ENCODE measurements at places on chromosomes 3 and 15.

GRCh38 chr3:125605756-125606155 lies 10.5 kb upstream of the OSBPL11 start:
- no peak for DNase-seq

- peak; percentile 63 for DNase-seq
Observed at GRCh38 chr15:63156755-63157117, 541 bp downstream of the RPS27L start.

DNA sequence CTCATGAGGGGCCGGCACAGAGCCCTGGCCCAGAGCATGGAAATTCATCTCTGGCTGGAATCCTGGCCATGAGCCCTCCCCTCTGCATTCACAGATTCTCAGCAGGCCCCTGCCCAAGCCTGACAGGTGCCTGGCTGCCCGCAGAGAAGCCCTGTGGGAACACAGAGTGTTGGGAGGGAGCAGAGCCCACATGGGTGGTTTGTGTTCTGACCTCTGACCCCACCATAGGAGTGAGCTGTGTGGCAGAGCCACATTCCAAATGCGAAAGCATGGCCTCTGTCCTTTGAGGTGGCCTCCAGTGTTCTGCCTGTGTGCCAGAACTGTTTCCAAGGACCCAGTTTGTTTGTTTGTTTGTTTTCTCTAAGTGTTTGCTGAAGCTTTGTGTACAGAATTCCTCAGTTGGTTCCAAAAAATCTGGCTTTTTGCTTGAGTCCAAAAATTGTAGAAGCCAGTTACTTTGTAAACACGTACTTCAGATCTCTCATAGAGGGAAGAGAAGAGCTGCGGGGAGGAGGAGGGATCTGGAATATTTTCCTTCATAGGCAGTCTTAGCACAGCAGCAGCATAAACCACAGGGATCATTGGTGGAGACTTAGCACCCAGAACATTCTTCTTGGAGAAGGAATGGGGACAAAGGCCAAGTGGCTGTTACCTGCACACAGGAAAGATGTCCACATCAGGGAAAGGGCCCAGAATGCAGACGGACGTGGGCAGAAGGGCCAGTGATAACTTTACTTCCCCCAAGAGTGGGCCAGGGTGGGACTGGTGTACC lies 36.0 kb downstream of the GRAMD2A start:
- DNase-seq, result no peak

GRCh38 chr3:130979117-130979516 lies 47.5 kb downstream of the ASTE1 start:
- DNase-seq, result no peak

GRCh38 chr15:53272116-53272515 lies 482.0 kb upstream of the ONECUT1 start:
- DNase-seq, result no peak

GRCh38 chr3:143507735-143508580 lies 340.3 kb downstream of the SLC9A9 start:
- peak; percentile 10 for DNase-seq

DNA sequence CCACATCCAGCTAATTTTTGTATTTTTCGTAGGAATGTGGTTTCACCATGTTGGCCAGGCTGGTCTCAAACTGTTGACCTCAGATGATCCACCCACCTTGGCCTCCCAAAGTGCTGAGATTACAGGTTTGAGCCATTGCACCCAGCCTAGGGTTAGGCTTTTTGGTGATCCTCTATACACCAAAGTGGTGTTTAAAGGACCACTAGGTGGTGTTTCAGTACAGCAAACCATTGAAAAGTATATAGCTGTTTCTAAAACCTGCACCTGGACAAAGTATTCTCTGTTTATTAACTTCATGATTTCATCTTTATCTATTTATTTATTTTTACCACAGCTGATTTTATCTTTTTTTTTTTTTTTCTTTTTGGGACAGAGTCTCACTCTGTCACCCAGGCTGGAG lies 68.4 kb downstream of the MINDY2 start:
- no peak for DNase-seq

DNA sequence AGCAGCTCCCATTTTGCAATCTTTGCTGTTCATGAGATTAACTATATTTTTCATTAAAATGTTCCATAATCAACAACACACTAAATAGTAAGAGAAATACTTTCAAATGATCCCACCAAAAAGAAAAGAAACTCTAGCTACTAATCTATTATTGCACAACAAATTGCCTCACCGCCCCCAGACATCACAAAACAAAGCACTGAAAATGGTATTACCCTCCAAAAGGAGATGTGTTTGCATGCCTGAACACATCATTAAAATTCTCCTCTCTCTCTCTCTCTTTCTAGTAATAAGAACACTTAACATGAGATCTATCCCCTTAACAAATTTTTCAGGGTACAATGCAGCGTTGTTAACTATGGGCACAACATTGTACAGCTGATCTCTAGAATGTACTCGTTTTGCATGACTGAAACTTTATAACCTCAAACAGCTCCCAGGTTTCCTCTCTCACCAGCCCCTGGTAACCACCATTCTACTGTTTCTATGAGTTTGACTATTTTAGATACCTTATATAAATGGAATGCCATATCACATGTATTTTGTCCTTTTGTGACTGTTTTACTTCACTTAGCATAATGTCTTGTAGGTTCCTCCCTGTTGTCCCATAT lies 33.1 kb downstream of the WNT5A start:
- no peak for DNase-seq

GRCh38 chr15:68500363-68501258 lies 68.6 kb upstream of the ITGA11 start:
- no peak for DNase-seq

GRCh38 chr3:30795176-30795575 lies 99.3 kb downstream of the GADL1 start:
- DNase-seq, result no peak

DNA sequence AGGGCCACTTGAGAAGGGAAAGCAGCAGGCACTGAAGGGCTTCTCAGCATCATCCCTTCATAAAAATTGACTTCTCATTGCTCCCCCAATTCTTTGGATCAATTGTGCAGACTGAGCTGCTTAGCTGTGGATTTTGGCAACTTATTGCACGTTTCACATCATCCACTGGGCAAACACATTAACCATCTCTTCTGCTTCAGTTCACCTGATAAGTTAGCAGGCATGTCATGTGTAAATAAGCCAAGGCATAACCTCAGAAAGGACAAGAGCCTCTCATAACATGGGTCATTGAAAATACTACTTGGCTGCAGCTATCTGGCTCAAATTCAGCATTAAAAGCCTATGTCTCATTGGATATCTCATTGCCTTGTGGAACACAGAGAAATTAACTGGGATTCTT lies 366.5 kb downstream of the LRRC3B start:
- DNase-seq, result no peak

- no peak for DNase-seq
Observed at GRCh38 chr15:69434238-69434637, 18.4 kb upstream of the RPLP1 start.

GRCh38 chr3:32510075-32510724 lies 7.5 kb upstream of the CMTM6 start:
- DNase-seq, result peak; percentile 78

GRCh38 chr15:63495343-63495742 lies 9.1 kb upstream of the USP3 start:
- no peak for DNase-seq

DNA sequence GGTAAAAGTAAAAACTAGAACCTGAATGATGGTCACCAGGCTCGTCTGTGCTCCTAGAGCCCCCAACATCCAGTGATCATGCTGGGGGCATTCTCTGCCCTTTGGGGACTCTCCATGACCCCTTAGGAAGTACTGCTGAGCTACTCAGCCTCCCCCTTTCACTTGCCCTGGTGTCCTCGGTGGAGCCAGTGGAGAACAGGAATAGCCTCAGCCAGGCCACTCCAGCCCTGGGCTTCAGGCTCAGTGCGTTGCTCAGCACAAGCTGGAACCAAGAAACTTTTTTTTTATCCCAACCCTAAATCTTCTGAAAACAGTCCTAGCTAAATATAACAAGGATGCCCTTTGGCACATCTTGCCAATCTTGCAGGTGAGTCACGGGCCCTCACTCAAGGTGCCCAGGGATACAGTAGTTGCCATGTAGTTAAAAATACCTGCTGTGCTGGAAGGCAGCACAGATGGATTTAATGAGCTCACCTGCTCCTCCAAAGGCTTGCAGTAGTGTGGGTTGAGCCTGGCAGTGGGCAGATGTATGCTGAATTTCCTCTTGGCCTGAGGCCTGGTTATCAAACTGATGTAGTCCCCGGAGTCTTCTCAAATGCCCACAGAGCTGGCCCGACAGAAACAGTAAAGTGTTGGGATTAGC lies 46.9 kb upstream of the TMEM158 start:
- no peak for DNase-seq

- DNase-seq, result no peak
Observed at GRCh38 chr3:19190126-19190525, 41.8 kb downstream of the KCNH8 start.

GRCh38 chr3:49263159-49263889 lies 13.7 kb downstream of the C3orf62 start:
- DNase-seq, result no peak

DNA sequence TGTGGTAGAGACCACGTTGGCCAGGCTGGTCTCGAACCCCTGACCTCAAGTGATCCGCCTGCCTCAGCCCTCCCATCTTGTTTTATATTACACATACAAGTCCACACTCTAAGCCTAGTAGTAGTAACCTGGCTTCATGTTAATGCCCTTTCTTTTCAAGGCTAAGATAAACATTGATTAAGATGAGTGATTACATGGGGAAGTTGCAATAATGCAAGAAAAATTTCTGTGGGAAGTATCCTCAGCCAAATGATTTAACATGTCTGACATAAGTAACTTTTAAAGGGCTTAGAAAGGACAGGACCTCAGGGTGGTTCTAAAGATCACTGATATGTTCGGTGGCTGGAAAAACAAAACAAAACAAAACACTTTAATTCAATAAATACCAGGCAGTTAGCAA lies 72.1 kb downstream of the SFMBT1 start:
- no peak for DNase-seq

DNA sequence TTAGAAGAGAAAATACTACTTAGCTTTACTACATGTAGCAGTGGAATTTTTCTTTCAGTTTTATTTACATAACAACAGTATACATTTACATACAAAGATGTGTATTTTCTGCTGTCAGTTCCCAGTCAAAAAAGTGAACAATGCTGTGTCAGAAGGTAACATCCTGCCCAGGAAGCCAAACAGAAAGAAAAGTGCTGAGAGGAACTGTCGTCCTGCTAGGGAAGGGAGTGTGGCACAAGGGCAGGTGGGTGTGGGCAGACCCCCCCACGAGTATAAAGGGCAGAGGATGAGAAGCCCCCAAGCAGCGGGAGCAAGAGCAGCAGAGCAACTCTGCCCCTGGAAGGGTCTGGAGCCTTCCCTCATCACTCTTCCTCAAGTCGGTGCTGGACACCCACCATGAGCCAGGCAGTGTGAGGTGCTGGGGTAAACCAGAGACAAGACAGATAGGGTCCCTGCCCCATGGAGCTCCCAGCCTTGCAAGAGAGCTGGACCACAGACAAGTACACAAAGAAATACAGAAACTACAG lies 39.7 kb downstream of the TBC1D2B start:
- DNase-seq, result no peak

GRCh38 chr3:107124885-107125284 lies 252.4 kb upstream of the CCDC54 start:
- no peak for DNase-seq

GRCh38 chr15:50107591-50108408 lies 11.2 kb downstream of the ATP8B4 start:
- peak; percentile 68 for DNase-seq

- no peak for DNase-seq
Observed at GRCh38 chr3:55443346-55443745, 43.8 kb downstream of the WNT5A start.

DNA sequence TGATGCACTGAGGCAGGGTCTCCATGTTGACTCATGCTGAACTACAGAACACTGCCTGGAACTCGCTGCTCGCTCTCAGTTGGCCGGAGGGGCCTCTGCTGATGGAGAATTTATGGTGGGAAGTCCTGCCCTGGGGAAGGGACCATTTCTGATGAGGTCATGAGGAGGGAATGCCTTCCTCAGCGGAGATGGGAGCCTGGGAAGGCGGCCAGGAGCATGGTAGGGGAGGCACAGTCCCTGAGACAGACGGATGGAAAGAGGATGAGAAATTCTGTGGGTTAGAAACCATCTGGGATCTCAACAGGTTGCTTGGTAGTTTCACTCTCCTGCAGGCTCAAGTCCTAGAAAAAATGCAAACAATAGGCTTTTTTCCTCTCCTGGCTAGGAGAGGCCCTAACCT lies 56.8 kb upstream of the TPM1 start:
- no peak for DNase-seq

DNA sequence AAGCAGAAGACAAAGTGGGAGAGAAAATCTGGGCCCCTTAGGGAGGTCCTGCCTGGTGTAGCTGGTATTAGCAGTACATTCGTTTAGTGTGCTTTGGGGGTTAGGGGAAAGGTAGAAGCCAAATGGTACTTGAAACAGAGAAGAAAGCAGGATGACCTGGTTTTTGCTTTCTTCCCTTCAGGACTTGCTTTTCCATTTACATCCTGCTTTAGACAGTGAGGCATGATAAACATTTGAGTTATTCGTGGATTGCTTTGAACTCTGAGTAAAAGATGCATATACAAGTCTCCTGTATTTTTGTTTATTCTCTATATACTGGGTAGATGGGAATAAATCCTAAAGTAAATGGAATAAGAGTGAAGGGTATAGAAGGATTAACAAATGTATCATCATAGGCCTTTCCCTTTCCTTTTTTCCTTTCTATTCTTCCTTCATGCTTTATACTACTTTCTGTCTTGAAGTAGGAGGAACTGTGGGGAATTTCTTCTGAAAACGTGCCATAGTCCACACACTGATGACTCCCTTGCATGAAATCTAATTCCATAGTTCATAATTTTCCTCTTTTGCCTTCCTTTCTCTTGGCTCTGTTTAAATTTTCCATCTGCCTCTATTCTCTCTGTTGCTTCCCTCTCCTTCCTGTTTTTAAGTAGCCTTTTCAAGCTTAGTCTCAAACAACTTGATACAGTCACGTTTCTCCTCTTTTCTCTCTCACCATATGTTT lies 139.5 kb upstream of the RBMS3 start:
- no peak for DNase-seq

DNA sequence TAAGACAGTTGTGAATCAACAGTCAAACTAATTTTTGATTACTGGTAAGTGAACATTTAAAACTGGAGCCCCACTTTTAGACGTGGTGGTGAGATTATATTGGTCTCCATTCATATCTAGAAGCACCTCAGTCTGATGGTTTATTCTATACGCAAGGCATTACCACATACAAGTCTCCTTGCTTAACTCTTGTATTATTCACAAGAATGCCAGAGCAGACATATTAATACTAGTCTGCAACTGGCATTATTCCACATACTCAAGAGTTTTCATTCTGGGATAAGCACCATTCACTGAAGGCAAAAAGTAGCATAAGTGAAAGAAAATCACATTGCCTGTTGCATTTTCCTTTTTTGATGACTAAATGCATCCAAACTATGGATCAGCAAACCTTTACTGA lies 36.9 kb upstream of the MEIS2 start:
- no peak for DNase-seq

DNA sequence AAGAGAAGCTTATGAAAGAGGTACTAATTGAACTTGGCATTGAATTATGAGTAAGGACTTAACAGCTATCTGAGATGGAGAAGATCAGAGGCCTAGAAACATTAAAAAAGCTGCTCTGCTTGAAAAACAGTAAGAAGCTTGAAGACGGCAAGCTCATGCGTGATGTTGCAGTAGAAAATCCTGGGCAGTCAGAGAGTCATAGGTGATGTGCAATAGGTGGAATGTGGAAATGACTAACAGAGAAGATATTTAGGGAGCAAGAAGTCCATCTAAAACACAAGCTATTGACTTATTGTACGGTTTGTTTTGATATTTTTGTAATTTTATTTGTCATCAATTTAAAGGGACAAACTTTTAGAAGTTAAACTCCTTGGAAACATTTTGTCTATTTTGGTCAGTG lies 1101.4 kb downstream of the ROBO2 start:
- DNase-seq, result no peak
